ENCODE measurements at places on chromosomes 16 and 17. TPM values are rescaled to one million over a fixed set of nuclear protein-coding genes. Genes with fewer than 3 reads are reported as not detected.

GRCh38 chr17:27217631-27218030 is 76.3 kb upstream of the WSB1 start:
- ATAC-seq = peak; percentile 46

DNA sequence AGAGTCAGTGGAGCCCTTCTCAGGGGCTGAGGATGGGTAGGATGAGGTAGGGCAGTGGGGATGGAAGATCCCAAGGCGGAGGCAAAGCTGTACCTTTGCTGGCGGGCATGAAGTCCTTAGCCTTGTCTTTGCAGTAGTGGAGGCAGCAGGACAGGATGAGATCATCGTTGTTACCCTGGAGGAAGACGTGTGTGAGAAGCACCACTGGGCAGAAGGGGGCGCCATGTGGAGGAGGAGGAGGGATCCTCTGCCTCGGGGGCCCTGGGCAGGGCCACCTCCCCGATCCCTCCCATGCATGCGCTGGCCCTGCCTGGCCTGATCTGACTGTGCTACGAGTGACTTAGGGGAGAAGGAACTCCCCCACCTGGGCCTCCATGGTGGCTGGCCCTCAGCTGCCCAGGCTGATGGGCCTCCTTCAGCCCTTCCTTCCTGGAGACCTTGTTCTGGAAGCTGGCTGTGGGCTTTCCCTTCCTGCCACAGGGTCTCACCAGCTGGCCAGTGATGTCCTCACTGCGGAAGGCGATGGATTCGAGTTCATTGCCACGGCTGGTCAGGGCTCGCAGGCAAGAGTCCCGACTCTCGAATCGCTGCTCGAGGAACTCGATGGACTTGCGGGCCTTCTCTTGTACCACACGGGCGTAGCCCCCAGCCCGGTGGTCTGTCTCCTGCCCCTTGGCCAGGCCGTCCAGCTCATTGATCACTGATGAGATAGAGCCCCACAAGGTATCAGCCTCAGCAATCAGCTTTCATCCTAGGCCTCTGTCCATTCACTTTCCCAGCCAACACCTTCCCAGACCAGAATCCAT is 10.3 kb downstream of the HIC1 start:
- peak; percentile 39 for ATAC-seq

DNA sequence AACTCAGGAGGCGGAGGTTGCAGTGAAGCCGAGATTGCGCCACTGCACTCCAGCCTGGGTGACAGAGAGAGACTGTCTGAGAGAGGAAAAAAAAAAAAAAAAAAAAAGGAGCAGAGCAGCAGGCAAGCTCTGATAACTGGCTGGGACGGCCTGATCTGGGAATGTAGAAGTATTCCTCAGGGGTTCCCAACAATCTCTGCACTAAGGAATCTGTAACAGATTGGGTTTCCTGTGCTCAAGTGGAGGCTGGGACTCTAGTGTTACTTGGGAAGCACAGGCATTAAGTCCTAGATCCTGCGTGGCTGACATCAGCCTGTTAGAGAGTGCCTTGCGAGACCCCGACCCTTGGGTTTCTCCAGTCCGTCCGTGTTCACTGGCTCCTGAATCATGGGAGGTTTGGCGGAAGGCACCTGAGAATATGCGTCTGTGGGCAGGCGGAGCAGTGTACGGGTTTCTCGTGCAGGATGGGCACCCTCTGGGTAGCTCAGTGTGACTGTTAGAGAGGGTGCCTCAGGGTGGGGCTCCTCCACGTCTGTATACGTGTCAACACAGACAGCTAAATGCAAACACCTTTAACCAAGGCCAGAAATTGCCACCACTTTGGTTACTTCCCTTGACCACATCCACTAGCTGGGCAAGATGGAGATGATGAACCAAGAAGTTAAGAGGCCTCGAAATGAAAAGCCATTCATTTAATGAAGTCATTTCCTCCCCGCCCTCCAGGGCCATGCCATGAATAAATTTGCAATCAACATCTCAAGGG is 174.9 kb upstream of the RPL38 start:
- no peak for ATAC-seq

KRTAP4-9 gene
- total RNA-seq = not detected

DNA sequence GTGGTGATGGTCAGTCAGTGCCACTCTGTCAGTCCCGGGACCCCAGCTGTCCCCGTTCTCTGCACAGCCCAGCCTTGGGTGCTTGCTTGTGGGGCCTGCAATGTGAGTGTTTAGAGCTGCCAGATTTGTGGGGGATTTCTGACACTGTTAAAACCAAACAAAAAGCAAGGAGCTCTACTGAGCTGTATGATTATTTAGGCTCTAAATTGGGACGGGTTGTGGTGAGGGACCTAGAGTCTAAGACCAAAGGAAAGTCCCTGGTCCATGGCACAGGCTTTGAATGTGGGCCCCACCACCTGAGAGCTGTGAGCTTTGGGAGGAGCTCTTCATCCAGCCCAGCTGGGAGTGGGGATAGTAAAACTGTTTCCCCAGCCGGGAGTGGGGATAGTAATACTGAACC is 63.3 kb downstream of the KSR1 start:
- ATAC-seq = no peak

DNA sequence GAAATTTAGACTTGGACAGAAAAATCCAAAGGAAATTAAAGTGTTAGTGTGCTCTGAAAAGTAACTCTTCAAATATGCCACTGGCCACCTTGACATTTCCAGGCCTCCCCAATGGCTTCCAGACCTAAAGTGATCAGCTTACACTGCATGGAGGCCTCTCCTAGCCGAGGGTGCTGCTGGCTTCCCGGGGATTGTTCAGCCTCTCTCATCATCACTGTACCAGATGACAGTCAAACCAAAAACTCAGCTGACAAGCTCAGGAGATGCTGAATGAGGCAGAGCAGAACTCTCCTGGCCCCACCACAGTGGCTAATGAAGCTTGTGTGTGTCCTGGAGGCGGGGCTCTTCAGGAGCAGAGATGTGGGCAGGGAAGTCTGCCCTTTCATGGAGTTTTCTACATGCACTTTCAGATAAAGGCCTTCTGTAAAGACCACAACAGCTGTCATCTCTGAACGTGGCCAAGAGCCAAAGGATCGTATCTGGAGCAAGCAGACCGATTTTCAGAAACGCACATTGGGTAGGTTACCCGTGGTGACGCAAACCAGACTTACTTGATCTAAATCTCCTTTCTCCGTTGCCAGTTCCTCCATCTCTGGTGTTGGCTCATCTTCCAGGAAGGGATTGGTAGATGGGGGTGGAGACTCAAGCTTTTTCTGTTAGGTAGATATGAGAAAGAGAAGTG is 113.3 kb downstream of the VPS53 start:
- ATAC-seq = no peak

DNA sequence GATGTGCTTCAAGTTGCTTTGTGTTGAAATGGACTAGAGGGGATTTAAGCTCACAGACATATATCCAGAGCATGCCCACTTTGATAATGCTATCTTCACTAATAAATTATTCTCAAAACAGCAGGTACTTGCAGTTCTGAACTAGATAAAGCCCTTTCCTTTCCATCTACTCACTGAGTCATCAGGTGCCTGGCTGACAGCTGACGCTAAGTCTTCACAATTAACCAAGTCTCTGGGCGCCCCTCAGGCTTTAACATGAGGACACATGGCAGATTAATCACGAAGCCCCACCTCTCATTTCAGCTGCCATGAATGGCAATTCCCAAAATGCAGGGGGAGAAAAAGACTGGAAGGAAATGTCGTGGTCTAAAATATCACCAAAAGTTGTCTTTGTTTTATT is 29.5 kb upstream of the CRISPLD2 start:
- ATAC-seq = no peak

DNA sequence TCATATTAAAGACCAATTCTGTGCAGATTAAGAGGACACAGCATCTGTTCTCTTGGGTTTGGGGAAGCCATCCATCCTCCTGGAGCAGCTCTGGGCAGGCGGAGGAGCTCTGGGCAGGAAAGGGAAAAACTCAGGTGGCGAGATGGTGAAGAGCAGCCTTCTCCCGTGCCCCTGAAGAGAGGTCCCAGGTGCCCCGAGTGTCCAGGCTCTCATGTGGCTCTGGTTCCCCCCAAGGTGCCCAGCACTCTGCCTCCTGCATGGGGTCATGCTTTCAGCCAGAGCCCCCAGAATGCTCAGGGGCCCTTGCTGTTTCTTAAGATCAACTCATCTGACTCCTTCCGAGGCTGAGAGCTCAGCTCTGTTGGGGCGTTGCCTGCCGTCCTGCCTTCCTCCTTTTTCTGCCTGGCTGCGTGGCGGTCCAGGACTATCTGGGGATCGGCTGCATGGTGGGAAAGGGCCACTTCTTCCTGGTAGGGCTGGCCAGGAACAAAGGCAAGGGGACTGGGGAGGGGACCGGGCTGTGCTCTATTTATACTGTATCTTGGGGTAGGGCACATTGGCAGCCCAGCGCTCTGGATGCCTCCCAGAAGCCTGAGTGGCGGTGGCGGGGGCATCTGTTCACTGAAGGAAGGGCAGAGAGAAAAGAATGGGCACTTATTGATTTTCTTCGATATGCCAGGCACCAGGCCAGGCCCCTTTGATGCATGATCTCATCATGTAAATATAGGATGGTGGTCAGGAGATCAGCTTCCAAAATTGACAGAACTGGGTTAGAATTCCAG is 103.2 kb upstream of the SDK2 start:
- ATAC-seq = no peak

KRT33B gene
- total RNA-seq = not detected

- no peak for ATAC-seq
These were observed 8.3 kb upstream of the NOS2 start for GRCh38 chr17:27808628-27809027.

GRCh38 chr16:81558444-81559175 is 114.0 kb downstream of the CMIP start:
- peak; percentile 35 for ATAC-seq

DNA sequence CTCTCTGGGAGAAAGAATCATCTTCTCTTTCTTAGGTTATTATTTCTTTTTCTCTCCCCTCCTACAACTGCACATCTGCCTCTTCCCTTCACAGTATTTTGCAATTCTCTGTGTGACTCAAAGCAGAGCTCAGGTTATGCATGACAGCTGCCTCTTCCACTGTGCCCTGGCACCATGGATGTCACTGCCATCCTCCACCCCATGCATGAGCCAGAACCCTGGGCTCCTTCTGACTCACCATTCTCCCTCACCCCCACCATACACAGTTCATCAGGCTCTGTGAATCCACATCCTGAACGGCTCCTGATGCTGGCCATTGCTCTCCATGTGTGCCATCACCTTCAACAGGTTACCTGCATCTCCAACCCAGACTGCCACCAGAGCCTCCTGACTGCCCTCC is 23.9 kb downstream of the CA10 start:
- no peak for ATAC-seq

DNA sequence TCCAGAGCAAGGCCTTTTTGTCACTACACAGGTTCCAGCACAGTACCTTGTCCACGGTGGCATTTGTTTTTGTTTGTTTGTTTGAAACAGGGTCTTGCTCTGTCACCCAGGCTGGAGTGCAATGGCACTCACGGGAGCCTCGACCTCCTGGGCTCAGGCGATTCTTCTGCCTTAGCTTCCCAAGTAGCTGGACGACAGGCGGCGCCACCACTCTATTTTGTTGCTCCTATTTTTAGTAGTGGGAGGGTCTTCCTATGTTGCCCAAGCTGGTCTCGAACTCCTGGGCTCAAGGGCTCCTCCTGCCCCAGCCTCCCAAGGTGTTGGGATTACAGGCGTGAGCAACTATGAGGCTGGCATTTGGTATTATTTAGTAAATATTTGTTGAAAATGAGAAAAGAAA is 10.3 kb downstream of the MRC2 start:
- no peak for ATAC-seq
